Stimulated activated naive B cell treated with anti-CD40 and anti-IgM and Interleukin-4, amounts not matched to agents 10 μg/mL and 1 μg/mL and 100 μg/mL, for 72 hours (primary cell): ENCODE measurements at places on chromosomes 2 and 18.

- no peak for DNase-seq
Measured at GRCh38 chr2:159208438-159208837, 78.1 kb downstream of the WDSUB1 start.

DNA sequence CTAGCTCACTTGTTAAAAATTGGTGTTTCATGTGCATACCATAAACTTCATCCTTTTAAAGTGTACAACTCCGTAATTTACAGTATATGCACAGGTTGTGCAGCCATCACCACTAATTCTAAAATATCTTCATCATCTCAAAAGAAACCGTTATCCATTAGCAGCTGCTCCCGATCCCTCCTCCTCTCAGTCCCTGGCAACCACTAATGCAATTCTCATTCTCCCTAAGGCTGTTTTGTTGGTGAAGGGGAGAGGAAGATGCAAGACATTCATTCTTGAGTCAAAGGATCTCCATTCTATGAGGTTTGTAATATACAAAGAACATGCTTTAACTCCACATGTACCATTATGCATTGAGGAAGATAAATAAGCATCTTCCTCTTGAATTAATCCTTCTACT, 48.6 kb downstream of the RNU4ATAC start:
- DNase-seq, result no peak

DNA sequence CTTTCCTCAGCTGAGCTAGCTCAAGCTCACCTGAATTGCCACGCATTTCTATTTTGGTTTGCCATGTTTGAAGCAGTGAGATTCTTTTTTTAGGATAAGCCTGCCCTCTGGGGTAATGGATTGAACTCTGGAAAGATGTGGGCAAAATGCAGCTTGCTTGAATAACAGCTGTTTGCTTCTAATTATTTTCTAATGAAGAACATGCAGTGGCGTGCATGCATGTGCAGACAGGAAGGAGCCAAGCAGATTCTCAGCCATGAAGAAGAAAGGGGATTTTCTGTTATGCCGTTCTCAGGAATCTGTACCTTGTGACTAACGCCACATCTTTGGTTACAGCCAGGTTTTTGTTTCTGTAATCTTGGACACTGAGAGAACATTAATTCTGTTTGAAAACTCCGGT, 171.2 kb downstream of the ANTXR1 start:
- no peak for DNase-seq

DNA sequence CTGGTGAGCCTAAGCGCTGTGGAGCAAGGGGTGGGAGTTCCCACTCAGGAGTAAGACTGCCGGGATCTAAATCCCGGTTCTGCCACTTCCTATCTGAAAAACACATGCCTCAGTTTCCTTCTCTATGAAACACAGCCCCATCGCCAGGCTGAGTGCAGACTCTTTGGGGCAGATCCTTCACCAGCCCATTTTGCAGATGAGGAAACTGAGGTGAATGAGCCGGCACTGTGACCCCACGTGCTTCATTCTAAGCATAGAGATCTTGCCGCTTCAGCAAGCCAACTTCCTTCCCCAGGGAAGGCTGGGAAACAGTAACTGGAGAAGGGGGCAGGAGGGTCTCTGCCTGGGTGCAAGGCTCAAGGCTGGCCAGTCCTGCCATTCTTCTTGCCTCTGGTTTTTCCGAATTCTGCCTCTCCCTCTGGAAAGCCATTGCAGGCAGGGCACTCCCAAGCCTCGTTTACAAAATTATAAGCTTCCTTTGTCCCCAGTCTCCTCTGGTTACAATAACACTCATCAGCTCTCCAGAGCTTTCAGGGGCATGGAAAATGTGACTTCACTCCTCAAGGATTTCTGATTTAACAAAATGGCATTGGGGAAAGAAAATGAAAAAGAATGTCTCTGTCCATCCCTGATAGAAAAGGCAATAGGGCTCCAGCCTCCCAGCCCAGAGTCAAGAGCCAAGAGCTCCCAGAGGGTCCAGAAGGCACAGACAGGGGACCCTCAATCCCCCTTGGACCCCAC, 249.2 kb downstream of the TNS1 start:
- no peak for DNase-seq

- DNase-seq, result no peak
Measured at GRCh38 chr2:64692401-64692800, 38.7 kb upstream of the SERTAD2 start.

DNA sequence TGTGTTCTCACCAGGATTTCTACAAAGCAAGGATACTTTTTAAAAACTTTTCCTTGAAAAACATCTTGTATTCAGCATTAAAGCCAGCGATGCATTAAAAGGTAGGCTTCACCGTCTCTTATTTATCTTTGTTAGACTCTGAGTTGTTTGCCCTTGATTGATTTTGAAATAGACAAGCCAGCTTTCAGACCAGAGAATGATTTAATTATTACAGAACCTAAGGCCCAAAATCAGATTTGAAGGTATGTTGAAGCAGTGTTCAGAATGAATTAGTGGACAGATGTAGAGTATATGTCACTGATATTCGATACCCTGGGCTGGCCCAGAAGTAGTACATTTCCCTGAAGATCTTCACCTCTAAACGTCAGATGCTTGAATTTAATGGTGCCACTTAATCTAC, 136.4 kb downstream of the THSD7B start:
- no peak for DNase-seq

DNA sequence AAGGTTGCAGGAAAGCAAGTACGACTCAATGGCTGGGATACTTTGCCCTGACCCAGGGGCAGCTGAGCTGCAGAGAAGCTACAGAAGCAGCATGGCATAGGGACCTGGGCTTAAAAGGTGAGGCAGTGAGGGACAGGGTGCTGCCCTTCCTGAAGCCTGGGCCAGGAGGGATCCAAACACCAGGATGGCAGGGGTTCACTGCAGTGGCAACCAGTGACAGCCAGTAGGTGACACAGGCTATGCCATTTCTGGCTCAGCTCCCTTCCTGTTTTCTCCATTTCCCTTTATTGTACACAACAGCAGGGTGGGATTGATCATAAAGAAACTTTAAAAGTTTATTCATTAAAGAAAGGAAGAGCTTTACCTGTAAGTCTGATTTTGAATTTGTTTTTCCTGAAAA, 48.8 kb downstream of the CABYR start:
- DNase-seq, result no peak

DNA sequence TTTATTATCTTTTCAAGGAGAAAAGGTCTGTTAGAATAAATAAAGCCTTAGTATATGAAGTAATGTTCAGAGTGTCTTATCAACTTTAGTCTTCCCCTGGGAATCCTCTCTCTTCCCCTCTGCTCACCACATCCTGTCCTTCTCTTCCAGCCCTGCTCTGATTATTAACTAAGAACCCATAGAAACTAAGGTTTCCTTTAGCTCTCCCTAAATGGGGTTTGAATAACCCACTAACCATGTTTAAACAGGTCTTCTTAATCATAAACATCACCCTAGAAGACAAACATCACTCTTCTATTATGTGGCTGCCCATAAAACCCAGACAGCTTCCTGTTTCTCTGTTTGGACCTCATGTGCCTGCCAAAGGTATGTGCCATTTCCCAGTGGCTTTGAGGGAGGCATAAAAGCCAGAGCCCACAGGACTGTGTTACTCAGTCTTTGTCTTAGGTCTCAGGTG, 50.1 kb downstream of the SLC14A1 start:
- DNase-seq, result no peak

DNA sequence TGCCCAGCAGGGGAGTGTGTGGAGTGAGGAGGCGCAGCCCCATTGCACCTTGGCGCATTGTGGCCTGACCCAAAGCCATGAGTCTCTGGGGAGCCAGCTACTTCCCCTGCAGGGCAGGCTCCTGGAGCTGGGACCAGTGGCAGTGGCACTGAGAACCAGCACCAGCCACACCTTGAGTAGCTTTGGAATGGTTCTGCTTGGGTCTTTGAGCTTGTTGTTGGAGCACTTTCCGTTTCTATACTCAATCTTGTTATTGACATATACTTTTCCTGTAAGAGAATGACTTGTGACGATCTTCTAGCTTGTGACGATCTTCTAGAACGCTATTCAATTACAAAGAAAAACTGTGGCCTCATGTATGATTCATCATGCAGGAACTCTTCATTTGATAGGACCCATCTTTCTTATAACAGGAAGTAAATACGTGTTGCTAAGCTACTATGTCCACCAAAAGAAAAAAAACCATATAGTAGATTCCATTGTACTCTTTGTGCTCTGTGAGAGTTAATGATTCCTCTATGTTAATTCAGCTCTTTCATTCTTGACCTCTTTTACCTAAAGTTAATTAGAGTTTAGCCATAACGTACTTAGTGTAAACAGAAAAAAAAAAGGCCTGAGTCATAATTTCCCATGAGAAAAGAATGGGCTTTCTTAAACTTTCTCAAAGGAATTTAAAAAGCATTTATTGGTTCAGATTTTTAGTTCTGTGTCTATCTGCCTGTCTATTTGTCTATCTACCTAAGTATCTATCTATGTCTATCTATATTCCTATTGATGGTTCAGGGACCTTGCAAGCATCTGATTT, 113.1 kb downstream of the GATA6 start:
- DNase-seq, result no peak

DNA sequence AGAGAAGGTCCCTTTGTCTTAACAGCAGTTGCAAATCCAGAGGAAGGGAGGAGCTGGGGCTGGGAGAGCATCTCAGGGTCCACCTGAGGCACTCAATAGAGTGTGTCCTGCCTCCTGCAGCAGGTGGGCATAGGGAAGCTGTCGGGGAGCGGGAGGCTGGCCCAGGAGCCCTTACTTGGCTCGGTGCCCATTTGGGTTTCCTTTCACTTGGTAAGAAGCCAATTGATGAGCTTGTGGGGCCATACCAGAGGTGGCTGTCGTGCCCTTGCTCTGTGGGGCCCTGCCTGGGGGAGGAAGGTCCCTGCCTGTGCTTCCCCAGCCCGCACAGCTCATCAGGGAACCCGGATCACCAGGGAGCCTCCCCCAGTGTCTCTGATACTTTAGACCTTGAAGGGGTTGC, 229.7 kb downstream of the DYSF start:
- no peak for DNase-seq

- no peak for DNase-seq
Measured at GRCh38 chr2:28052691-28053090, 162.2 kb downstream of the BABAM2 start.

DNA sequence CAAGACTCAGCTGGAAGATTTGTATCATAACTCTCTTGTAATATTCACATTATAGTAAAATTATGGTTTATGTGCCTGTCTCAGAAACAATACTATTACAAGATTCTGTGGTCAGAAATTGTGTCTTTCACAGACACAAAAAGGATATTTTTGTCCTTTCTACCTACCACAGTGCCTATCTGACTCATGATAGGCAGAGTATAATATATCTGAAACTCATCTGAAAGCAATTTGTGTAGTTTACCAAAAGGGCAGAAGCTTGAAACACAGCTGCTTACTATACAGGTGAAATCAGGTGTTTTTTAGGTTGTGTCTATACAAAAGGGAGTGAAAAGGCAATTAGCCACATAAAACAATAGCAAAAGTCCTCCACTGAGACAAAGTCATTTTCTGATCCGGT, 10.9 kb downstream of the TMEM200C start:
- no peak for DNase-seq

GRCh38 chr2:239267288-239267951, 133.4 kb downstream of the HDAC4 start:
- peak; percentile 79 for DNase-seq

GRCh38 chr18:37422596-37422995, 143.0 kb downstream of the CELF4 start:
- DNase-seq, result no peak

DNA sequence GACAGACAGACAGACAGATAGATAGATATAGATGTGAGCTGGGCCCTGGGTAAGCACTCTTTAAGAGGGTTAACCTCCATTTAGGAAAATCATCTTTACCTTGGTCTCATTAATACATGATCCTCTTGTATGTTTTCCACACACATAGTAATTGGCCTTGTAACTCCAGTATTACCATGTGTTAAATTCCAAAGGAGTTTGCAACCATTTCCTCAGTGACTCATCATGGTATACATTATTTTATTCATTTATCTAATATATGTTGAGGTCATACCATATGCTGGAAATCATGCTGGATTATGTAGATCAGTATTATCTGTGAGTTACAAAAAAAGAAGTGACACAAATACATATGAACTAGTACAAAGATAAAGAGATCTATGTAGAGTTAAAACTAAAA, 504.3 kb downstream of the DCC start:
- no peak for DNase-seq

- DNase-seq, result no peak
Measured at GRCh38 chr2:234025466-234025865, 25.0 kb upstream of the SPP2 start.

DNA sequence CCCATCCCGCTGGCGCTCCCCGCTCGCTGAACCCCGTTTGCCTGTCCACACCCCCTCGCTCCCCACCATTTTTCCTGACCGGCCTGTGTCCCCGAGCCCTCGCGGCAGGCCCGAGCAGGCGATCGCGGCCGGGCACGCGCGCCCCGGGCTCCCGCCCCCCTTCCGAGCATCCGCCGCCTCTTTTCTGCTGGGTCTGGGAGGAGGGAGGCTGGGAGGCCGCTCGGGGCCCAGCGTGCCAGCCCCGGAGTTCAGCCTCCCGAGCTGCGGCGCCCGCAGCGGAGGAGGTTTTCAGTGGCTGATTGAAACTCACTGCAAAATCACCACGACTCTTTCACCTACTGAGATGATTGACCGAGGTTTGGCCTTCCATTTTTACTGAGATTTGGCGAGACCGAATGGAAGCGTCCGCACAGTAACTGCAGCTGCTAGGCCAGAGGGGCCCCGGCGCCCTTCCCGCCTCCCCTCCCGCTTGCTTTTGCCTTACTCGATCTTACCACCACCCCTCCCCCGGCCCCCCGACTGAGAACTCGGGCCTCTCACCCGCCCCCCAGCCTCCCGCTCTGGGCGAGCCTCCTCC, 4.8 kb downstream of the SOX11 start:
- DNase-seq, result no peak

- no peak for DNase-seq
Measured at GRCh38 chr2:120708944-120709607, 26.6 kb upstream of the GLI2 start.

- no peak for DNase-seq
Measured at GRCh38 chr2:111666160-111666559, 217.8 kb downstream of the ANAPC1 start.

GRCh38 chr2:121334581-121335293, 49.7 kb upstream of the TFCP2L1 start:
- no peak for DNase-seq

DNA sequence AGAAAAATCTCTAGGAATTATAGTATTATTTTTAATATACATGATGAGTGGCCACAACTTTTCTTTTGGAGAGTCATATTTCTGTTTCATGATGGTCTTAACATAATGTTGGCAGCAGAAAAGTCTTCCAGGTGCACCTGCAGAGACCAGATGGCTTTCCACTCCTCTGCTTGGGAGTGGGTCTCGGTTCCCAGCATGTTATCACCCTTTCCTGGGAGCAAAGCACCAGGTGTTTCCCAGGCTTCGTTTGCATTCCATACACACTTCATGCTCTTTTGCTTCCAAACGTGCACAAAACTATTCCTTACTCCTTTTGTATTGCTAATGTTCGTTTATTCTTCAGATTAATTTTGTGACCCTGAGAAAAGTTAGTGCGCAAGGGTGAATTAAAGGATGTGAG, 305.2 kb downstream of the CDH2 start:
- no peak for DNase-seq
